Stimulated activated CD4-positive, alpha-beta T cell treated with anti-CD3 and anti-CD28 coated beads, Interleukin-15, amount 100 ng/mL, for 1 hour (primary cell): ENCODE measurements at places on chromosomes 5 and 9.

DNA sequence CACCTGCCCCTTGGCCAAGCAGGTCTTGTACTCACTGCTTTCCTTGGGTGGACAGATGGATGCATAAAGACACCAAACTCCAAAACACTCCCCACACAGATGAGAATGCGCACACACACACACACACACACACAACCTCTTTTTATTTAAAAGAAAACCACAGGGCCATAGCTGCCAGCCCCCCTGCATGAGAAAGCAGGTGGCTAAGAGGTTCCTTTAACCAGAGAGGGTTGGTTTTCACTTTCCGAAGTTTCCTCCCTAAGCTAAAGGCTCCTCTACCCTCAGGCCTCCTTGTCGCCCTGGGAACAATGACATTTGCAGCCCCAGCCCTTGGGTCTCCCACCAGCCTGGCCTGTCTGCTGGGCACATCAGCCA, 11.1 kb downstream of the NR5A1 start:
- DNase-seq = no peak

- no peak for DNase-seq
Observed at GRCh38 chr5:1553539-1554409, 30.0 kb upstream of the LPCAT1 start.

DNA sequence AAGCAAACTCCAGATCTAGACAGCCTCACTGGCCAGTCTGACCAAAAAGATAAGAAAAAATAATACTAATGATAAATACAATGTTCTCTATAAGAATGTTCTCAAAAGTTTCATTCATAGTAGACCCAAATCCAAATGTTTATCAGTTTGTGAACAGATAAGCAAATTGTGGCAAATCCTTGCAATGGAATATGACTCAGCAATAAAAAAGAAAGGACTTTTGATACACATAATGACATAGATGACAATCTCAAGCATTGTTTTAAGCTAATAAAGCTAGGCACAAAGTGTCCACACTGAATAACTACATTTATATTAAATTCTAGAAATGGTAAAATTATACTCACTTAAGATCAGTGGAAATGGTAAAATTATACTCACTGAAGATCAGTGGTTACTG, 195.4 kb upstream of the TYRP1 start:
- no peak for DNase-seq

DNA sequence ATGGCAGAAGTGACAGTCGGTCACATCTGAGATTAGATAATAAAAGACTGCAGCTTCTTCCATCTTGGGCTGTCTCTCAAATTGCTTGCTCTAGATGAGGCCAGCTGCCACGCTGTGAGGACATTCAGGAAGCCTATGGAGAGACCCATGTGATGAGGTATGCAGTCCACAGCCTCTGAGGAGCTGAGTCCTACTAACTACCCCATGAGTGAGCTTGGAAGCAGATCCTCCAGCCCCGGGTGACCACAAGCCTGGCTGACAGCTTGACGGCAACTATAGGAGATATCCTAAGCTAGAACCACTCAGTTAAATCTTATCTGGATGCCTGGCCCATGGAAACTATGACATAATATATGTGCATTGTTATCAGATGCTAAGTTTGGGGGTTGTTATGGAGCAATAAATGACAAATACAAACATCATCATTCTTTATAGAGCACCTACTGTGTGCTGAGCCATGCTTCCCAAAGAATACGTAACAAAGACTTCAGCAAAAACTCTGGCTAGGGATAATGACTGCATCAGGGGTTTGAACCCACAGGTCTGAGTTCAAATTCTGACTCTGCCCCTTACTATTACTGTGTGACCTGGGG, 26.7 kb downstream of the KCNV2 start:
- no peak for DNase-seq

- DNase-seq = no peak
Observed at GRCh38 chr9:114205171-114206015, 50.1 kb downstream of the COL27A1 start.

DNA sequence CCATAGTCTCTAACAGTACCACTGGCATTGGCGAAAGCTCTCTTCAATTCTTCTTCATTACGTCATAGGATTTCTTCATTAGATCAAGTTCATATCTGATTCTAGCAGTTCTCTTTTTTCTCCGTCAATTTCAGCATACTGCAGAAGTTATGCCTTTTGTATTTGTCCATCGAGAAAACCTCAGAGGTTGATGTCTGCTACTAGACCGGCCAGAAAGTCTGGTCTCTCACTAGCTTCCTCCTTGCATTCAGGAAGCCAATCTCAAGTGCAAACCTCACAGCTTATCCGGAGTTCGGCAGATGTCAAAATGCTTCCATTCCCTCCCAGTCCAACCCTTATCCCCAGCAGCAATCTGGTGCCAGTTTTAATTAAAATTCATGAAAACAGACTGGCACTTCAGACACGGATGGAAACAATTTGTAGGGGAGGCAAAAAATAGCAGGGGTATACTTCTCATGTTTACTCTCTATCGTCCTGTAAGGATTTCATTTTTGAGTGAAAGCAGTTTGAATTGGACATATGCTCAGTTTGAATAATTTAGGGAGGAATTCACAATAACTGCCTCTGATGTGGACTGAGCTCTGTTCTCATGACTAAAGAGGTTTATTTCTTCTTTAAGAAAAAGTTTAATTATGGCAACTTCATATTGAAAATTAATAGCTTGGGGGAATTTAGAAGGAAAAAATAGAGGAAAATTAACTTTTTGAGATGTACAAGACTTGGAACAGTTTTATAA, 56.4 kb upstream of the TMC1 start:
- DNase-seq = no peak

GRCh38 chr9:111113712-111114111, 75.4 kb upstream of the LPAR1 start:
- no peak for DNase-seq

DNA sequence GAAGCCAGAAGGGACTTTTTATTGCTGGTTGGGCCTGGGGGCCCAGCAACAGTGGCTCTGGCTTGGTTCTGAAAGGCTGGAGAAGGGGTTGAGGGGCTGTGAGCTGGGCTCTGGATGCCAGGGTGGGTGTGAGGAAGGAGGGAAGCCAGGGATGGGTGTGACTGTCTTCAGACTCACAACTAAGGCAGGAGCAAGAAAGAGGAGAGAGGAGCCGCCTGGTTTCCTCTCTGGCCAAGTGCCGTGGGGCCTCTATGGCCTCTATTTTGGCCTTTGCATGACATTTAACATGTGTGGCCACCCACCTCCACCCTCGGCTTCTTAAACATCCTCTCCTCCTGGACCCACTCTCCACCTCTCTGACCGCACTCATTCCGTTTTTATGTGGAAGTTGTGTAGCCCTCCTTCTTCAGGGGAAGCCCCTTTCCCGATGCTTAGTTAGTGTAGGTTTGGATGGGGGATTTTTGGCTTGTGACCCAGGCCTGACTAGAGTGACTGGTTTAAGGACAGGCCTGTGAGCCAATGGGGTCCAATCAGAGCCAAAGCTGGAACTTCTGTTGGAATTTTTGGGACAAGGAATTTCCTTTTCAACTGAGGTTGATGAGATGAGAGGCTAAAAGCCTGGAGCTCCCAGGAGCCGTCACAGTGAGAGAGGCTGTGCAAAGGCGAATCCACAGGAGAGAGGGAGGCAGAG, 517.8 kb downstream of the CCDC171 start:
- no peak for DNase-seq

GRCh38 chr5:143019157-143019556, 249.0 kb downstream of the ARHGAP26 start:
- no peak for DNase-seq

DNA sequence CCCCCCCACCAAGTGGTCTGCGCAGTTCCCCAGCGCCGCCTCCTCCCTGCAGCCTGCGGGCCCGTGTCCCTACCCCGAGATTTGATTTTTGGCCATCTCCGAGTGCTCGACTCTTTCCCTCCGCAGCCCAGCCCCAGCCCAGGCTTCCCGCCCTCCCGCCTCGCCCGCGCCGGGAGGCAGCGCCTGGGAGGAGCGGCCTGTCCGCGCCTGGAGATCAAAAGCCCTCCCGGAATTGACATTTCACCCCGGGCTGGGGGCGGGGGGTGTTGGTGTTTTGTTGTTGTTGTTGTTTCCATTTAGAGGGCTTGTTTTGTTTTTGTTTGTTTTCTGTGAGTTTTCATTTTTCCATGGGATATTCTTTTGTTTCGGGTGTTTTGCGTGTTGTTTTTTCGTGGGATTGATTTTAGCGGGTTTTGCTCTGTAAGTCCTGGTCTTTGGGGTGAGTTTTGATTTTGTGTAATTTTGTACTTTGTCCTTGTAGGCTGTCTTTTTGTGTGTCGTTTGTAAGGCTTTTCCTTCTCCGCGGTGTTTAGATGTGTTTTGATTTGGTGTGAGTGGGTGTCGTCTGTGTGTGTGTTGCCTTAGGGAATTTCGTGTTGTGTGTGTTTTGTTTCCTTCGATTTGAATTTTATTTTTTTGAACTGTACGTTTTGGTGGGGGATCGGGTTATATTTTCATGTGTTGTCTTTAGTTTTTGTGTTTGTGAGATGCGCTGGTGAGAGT, 1.7 kb upstream of the PAX5 start:
- DNase-seq = no peak

- DNase-seq = no peak
Observed at GRCh38 chr5:179577286-179577960, 27.1 kb downstream of the RUFY1 start.

DNA sequence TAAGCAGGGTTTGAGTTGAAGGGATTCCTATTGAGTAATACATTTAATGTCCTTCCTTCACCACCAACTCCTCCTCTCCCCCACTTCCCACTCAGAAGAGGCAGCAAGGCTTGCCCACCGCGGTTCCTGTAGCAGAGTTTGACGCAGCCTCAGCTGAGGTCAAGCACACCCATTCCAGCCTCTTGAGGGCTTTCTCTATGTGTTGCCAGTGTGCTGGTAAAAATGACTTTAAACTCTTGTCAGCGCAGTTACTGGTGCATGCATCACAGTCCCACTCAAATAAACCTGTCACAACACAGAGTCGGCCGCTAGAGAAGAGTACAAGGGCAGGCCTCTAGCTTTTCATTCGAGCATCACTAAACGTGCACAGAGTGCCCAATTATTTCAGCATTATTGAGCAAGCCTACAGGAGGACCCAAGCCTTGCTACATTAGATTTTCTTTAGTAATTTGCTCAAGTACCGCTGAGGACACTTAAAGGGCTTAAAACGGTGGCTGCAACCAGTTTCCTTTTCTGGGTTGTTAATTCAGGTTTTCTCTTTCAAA, 79.6 kb downstream of the TLE4 start:
- DNase-seq = no peak

- DNase-seq = no peak
Observed at GRCh38 chr5:150377964-150378694, 20.6 kb downstream of the TCOF1 start.

- DNase-seq = no peak
Observed at GRCh38 chr5:62144401-62145022, 161.5 kb upstream of the KIF2A start.

DNA sequence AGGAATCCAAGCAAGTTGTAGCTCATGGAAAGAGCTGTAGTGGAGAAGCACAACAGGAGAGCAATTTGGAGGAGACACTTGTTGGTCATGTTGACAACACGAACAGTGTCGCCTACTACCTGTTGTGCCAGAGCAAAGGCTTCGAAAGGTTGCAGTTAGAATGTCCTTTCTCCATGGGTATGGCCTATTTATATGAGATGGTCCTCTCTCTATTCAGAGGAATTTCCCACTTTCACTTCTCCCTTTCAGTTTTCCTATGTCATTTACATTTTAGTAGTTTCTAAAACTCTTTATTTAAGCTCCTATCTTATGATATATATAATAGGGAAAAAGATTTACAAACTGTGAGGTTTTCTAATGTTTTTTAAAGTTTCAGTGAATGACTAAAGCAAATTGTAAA, at the start of gene IFNB1:
IFNB1 (minus strand) TSS at position 162 of the 400 bp plus-strand sequence; CDS start at position 89, 73 bp downstream.
- DNase-seq = no peak

- no peak for DNase-seq
Observed at GRCh38 chr5:61347080-61347479, 15.0 kb downstream of the ZSWIM6 start.

- DNase-seq = no peak
Observed at GRCh38 chr9:136514022-136514714, 31.3 kb upstream of the SEC16A start.

DNA sequence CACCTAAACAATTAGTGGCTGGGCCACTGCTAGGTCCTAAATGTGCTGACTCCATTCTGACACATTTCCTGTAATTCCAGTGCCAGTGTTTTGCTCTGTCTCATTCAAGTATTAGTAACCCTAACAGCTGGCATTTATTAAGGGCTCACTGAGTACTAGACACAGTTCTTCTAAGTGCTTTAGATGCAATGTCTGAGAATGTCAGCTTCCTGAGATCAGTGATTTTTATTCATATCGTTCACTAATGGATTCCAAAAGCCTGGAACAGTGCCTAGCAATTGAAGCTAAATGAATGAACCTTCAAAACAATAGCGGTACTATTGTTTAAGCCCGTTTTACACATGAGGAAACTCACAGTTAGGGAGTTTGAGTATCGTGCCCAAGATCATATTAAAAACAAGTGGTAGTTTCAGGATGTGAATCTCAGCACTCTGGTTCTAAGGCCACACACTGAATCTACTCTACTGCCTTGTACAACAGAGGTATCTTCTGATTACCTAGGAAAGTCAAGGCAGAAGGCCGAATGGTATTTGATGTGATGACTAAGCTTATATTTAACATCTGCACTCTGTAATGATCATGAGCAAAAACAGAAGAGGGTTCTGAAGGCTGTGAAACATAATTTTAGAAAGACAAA, 304.0 kb downstream of the PJA2 start:
- DNase-seq = no peak

- DNase-seq = no peak
Observed at GRCh38 chr5:1780614-1780930, 19.1 kb downstream of the MRPL36 start.

DNA sequence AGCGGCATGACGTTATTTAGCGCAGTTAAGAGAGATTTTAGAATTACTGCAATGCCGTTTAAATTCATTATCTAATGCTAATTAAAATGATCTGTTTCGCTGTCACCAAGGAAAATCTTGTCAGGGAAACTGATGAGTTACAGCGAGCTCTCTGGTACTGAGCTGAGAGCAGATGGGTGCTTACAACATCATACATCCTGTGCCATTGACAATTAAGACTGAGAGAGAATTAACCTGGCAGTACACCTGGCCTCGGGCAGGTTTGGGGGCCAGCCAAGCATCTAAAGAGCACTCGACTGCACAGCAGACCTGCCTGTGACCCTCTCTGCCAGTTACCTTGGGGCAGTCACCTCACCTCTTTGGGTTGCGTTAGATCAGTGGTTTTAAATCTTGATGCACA, 55.0 kb downstream of the PUM3 start:
- DNase-seq = no peak

DNA sequence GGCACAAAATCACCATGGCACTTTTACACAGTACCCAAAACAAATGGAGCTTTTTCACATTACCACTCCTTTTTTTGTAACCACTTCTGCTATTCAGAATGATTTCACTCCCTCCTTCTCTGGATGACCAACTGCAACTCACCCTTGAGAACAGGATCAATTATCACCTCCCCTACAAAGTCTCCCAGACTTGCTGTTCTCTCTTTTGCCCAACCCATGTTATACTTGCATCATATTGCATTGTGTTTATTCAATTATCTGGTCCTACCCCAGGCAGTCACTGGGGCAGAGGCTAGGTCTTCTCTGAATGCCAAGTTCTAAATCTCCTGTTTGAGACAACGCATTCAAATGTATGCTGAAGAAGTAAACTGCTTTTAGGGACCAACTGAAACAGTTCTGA, 96.0 kb downstream of the GPR21 start:
- DNase-seq = no peak
